Activated T-helper 1 cell treated with anti-CD3 and anti-CD28 coated beads, Interleukin-2, amount 50 U/mL, for 16 hours (primary cell): ENCODE measurements at places on chromosomes 7 and 10.
A peak's percentile ranks its signal among the peaks of the same experiment; 100 is the strongest.

GRCh38 chr10:65940105-65940504 lies 985.7 kb upstream of the LRRTM3 start:
- DNase-seq, result no peak

DNA sequence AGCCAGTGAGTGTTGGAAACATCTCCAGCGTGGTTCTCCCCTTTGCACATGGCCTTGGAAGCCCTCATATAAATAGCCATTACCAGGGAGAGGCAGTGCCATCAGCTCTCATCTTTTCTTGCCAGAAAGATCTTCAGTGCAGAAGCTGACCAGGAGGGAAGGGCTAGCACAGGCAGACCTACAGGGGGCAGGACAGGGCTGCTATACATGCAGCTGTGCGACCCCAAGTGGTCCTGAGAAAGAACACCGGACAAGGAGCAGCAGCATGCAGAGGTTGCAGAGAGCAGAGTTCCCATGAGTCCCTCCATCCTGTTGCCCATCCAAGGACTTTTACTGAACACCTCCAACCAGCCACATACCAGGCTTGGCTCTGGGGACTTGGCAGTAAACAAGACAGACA lies 17.1 kb downstream of the GRID1 start:
- DNase-seq, result no peak

GRCh38 chr10:111872591-111872990 lies 311.0 kb downstream of the GPAM start:
- no peak for DNase-seq

- DNase-seq, result no peak
Observed at GRCh38 chr10:128062881-128063563, 63.2 kb downstream of the MKI67 start.

DNA sequence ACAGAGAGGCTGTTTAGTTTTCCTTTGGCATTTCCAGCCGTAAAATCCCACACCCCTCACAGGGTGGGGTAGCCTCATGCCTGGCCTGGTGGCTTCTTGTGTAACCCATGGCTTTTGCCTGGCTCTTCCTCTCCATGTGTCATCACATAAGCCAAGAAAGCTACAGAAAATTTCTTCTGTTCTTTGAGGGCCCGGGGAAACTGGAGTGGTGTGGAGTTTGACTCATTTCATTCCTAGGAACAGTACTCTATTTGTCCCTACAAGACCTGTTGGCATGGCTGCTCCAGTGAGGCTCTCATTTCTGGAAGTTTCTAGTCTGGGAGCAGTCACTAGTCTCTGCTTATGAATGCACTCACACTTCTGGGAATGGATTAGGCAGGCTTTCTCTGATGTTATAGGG lies 523.9 kb downstream of the SUGCT start:
- no peak for DNase-seq

DNA sequence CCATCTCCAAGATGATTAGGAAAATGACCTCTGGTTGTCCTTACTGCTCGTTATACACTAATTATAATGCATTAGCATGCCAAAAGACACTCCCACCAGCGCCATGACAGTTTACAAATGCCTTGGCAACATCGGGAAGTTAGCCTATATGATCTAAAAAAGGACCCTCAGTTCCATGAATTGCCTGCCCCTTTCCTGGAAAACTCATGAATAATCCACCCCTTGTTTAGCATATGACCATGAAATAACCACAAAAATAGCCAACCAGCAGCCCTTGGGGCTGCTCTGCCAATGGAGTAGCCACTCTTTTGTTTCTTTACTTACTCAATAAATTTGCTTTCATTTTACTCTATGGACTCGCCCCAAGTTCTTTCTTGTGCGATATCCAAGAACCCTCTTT lies 41.6 kb upstream of the KCNMA1 start:
- DNase-seq, result no peak

GRCh38 chr7:27873981-27874957 lies 134.3 kb downstream of the TAX1BP1 start:
- DNase-seq, result no peak

DNA sequence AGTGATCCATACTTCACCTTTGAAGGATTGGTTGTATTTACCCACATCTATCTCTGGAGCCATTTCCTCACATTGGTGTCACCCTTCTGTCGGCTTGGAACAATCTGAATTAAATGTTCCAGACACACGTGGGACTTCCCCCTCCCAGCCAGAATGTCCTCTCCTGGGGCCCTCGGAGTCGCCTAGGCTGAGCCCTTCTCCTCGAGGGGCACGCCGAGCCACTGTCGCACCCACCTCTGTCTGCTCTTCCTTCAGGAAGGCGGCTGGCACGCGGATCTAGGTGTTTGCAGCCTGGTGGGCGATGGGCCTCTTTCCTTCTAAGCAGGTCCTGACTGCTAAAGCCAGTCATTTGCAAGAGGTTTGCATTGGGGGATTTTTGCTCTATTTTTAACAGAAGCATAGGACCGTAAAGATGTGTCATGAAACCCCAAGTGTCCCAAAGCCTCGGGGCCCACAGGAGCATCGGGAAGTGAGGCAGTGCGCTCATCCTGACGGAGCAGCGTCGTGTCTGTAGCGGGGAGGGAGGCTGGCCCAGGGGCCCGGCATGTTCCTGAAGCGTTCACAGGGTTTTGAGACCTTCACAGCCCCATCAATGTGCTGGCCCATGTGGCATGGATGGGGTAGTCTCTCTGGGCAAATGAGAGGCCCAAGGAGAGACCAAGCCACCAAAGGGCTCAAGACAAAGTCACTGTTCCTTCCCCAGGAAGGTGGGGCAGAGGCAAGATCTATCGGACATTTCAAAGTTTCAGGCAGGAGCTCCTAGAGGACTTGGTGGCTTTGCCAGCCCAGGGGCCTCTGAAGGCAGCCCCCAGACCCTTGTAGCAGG lies 86.7 kb downstream of the RGS10 start:
- no peak for DNase-seq

DNA sequence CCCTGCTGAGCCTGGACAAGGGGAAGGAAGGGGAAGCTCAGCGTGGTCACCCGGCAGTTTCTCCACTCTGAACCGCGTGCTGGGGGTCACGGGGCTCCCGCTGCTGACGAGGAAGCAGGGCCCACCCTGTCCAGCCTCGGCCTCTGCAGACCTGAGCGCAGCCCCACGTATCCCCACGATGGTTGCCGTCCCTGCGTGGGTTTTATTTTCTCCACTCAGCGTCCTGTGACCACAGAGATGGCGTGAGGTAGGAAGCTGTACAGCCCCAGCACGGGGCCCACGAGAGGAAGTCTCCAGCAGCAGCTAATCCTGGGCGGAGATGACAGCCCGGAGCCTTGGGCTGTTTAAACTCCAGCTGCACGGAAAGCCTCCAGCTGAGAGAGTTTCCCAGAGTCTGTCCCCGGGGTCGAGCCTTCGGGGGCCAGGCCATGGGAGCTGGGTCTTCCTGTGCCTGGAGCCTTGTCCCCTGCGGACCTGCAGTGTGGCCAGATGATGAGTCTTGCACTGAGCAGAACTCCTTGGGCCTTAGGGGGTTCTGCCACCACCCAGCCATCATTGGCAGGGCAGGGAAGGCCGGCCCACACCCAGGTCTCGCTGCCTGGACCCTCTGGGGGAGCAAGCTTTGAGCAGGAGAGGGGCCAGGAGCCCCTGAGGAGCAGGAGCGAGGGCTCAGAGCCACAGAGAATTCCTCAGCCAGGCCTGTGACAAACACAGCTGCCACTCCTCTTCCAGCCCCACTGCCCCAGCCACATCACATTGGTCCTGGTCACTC lies 72.8 kb upstream of the FAM20C start:
- DNase-seq, result no peak

DNA sequence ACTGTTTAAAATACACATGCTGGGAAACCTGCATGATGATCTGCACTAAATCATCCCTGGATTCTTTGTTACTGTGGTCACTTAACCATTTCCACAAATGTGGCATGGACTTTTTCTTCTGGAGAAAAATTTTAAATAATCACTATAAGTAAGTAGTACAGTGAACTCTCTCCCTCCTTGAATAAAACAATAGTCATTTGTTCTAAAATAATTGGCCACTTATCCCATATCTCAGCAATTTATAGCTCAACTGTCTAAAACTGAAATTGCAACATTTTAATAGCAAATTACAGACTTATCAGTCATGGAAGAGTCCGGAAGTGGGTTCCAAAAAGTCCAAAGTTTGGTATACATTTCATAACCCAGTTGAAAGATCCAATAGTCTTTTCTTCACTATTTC lies 90.9 kb downstream of the MTERF1 start:
- DNase-seq, result no peak

GRCh38 chr10:19332304-19332703 lies 283.7 kb downstream of the MALRD1 start:
- no peak for DNase-seq

DNA sequence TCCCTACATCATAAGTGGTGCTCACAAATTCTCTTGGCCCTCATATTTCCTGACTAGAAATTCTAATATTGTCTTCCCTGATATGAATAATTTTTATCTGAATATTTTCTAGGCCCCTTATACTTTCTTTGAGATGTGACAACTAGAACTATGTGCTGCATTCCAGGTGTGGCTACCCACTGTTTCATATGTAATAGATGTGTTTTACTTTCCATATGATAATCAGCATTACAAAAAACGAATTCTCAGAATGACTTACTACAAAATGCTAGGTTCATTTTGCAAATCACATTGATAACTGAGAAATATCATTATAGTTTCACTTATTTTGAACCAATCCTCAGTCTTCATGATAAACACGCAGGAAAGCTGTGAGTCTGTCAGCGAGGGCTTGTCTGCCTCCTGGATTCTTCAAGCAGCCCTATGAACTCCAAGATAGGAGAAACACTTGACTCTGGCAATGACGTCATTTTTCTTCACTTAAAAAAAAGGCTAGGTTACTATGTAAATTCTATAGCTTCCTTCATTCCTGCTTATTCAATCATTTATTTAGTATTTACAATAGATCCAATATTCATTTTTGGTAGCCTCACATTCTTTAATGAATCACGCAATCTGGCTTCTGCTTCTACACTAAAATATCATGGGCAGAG lies 4.6 kb downstream of the WEE2 start:
- DNase-seq, result no peak

DNA sequence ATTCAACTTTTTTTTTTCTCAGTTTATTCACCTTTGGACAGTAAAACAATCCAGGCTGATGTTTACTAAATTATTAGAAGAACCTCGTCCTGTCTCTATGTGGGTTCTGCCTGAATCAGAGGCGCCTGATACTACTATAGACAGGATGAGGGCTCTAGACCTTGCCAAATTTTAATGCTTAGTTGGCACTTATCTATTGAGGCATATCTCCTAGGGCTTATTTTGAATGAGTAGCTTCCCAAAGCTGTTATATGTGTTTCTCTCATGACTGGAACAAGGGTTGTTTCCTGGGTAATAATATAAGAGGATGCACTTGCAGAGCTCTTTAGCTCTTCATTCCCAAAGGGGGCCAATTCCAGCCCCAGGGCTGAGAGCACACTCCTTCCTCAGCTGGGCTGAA lies 23.6 kb downstream of the HECW1 start:
- DNase-seq, result no peak

DNA sequence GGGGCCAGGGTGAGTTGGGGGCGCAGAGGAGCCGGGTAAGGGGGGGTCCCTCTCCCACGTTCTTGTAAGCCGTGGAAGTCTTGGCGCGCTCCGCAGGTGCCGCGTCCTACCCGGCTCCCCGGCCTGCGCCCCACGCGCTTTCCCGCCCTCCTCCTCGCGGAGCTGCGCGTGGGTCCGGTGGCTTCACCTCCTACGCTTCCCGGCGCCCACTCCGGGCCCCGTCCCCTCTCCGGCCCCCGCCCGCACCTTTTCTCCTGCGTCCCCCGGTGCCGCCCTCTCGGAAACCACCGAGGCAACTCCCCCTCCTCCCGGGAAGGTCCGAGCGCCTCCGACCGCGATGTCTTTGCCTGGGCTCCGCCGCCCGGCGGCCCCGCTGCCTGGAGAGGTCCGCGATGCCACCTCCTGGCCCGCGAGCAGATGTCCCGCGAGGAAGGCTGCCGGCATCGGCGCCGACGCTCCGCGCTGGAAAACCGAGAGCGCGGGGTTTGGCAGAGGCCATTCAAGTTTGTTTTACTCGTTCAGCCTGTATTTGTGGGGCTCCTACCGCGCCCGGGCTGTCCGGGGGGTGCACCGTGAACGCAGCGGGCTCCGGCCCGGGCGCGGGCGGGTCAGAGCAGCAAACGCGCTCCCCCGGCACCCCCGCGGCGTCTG lies 2.4 kb upstream of the NKX6-2 start:
- DNase-seq, result no peak

- no peak for DNase-seq
Observed at GRCh38 chr7:66427956-66428355, 200.7 kb upstream of the KCTD7 start.

- peak; percentile 9 for DNase-seq
Observed at GRCh38 chr7:37201003-37201875, 247.4 kb downstream of the ELMO1 start.

- DNase-seq, result no peak
Observed at GRCh38 chr10:7563770-7564169, 103.0 kb downstream of the ITIH5 start.

GRCh38 chr7:80883154-80884025 lies 35.5 kb downstream of the SEMA3C start:
- DNase-seq, result no peak

- no peak for DNase-seq
Observed at GRCh38 chr7:90980545-90980944, 283.7 kb upstream of the FZD1 start.

GRCh38 chr10:76150876-76151288 lies 719.5 kb downstream of the LRMDA start:
- DNase-seq, result no peak

GRCh38 chr7:150487625-150488024 lies 27.0 kb upstream of the GIMAP7 start:
- DNase-seq, result no peak

DNA sequence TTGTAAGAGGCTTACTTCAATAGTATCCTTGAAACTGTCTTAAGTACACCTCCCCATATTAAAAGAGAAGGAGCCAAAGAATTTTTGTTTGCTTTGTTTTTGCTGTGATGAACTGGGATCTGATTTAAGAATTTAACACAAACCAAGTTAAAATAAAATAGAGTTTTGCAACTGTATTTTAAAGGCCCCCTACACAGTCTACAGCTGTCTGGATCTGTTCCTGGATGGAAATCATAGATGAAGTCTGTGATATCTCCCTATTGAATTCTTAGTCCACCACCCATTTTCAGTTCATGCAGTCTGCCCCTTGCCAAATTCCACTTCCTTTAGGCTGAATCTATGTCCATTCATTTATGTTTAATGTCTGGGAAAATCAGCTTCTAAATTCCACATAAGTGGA lies 169.8 kb upstream of the MEOX2 start:
- no peak for DNase-seq
